ENCODE measurements at places on chromosomes 2 and 18. TPM values are rescaled to one million over a fixed set of nuclear protein-coding genes. Genes with fewer than 3 reads are reported as not detected.

DNA sequence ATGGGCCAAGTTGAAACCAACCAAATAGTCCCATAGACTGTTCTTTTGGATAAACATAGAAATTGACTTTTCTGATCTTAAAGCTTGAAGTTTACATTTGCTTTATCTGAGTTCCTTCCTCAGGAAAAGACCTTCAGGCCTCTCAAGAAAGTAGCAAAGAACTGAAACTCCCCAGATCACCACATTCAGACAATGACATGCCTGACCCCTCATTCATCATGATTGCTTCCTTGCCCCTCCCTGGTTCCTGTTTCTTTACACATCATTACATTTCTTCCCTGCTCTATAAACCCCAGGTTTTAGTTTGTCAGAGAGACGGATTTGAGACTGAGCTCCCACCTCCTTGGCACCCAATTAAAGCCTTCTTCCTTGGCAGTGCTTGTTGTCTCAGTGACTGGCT, 83.6 kb upstream of the ST3GAL5 start:
- DNase-seq, result no peak

DNA sequence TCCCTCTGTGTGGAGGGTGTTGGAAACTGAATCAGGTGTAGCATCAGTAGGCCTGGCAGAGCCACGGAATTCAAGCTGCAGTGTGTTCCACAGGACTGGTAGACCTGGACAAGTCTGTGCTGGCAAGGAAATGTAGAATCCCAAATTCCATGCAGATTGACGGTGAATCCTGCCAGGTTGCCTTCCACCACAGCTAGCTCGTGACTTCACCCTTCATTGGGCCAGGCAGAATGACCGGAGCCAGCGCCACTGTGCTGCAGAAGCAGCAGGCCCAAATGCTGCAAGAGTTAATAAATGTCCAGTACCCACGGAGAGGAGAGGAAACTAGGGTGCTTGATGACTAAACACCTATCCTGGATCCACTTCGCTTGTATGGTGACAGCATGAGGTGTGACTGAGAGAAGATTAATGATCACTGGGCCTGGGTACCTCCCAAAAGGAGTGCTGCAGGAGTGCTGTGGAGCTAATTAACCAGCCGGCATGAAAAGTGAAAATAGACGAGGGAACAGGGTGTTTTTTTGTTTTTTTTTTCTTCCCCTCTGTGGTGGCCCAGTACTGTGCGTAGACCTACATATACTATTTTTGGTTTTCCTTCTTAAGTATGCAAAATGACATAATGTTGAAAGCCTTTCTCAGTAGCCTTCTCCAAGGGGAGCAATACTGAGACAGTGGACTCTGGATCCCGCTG, 122.2 kb downstream of the TANC1 start:
- DNase-seq, result no peak

DNA sequence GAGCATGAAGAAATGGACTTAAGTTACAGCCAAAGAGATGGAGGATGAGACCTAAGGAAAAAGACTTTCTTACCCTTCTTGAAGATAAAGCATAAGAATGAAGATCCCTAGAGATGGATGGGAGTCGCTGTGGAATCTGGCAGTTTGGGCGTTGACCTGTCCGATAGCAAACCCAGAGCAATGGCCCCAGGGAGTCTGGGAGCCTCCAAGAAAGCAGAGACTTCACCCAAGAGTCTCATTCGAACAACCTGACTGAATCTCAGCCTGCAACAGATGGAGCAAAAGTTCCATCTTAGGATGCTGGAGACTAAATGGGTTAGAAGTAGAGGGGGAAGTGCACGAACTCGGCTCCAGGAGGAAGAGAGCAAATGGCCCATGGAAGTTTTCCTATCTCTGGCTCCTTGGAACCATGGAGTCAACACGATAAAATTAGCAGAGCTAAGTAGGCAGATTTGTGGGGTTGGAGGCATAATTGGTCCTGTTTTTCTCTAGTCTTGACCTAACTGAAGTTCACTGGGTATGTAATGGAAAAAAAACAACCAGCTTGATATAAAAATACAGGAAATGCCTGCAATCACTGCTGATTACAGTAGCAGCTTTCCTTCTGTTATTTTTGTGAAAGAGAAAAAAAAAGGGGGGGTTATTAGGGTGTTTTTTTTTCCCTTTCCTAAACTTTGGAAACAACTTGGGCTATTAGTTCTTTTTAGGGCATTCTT, 178.4 kb upstream of the EPAS1 start:
- peak; percentile 75 for DNase-seq

DNA sequence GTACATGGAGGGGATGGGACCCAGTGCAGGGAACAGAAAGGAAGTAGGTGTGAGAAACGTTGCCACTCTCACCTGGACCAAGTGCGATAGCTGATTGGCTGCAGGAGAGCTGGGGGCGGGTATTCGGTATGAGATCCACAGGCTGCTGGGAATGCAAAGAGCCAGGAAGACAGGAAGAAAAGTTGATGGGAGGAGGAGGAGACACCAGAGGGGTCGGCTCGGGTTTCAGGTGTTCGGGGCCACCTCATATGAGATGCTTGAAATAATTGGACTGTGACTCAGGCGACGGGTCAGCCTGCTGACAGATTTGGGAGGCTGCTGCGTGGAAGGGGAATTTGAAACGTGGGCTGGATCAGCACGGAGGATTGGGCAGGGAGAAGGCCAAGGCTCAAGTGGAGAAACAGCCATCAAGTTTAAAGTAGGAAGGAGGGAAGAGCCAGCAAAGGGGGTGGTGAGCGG, 65.1 kb downstream of the MRPS9 start:
- no peak for DNase-seq

DNA sequence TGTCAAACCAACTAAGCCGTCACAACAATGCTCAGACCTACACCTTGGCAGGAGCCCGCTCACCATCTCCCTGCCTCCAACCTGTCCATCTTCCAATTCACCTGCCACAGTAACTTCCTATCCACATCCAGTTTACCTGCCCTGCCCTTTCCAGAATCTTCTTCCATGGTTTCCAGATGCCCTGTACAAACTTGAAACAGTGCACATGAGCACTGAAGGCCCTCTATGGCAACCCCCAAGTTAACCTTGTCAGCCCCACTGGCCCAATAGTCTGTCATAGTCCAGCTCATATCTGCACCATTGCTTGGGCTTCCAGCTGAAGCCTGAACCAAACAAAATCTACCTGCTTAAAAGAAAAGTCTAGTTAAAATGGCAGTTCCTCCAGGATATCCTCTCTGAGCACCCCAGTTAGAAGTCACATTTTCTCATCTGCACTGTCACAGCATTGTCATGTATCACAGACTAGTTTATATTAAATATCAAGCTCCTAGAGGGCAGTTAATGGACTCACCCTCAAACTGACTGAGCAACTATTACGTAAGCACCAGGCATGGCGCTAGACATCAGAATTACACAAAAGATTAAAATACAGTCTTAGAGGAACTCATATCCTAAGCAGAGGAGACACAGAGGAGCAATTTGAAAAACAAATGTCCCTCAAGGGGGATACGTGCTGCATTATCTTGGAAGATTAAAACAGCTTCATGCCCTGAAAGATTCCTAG, 11.6 kb downstream of the NFE2L2 start:
- no peak for DNase-seq

DNA sequence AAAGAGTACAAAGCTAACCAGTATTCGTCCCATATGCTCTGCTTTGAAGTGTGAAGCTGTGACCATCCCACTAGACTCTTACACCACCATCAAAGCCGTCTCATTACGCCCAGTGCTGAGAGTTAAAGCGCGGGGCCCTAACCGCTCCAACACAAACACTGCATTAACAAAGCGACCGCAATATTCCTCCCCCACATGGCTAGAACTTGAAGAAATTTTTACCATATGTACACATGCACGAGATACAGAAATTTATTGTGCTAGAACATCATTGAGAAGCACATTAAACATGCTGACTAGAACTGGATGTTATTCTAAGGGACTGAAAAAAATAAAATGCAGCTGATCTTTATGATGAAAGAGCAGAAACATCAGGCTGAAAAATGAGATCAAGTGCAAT, 20.5 kb downstream of the FTCDNL1 start:
- no peak for DNase-seq

- DNase-seq, result no peak
Observed at GRCh38 chr2:240224676-240225075, 84.2 kb upstream of the OTOS start.

GRCh38 chr2:134232461-134232860, 21.4 kb upstream of the MGAT5 start:
- DNase-seq, result no peak

GRCh38 chr18:36214811-36215210, 27.5 kb downstream of the MOCOS start:
- DNase-seq, result no peak

DNA sequence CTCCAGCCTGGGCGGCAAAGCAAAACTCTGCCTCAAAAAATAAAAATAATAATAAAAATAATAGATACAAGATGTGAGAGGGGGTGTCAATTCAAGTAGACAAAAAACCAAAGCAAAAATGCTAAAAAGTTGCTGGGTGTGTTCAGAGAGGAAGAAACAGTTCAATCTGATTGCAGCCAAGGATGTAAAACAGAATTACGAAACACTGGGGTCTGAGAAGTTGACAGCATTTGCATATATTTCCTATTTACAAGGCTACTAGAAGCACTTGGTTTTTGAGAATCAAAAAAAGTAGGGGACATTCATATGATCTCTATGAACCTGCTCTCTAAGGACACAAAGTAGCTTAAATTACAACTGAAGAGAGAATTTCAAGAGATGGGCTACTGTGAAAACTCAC, 7.6 kb downstream of the TRIP12 start:
- DNase-seq, result no peak

DNA sequence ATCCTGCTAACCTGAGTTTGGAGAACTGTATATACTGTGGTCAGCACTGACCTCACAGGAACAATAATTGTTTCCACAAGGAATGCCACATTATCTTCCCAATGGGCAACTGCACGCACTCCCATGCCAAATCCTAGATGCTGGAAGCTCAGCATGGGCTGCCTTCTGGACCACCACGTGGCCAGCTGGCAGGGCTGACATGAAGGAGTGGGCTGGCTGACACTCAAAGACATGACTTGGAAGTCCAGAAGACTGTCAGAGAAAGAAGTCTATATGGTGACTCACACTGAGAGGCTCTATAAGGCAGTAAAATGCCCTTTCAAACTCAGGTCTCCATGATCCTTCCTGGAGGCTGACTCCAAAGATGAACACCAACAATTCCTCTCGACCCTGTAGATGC, 98.4 kb upstream of the RNF152 start:
- no peak for DNase-seq

- DNase-seq, result no peak
Observed at GRCh38 chr2:54092940-54093339, 22.5 kb upstream of the ACYP2 start.

DNA sequence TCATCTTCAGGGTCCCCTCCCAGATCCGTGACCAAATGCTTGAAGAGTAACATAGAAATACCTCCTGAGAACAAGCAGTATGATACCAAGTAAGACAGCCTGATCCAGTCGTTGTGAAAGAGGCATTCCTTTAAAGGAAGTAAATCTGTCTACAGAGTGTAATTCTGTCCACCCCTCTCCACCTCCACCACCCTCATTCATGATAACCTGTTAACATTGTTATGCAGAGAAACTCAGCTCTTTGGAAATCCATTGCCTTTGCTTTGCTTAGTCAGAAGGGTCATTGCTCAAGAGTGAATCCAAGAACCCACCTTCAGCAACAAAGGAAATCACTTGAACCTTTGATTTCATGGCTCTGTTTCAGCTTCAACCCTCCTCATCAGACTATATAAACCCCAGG, 155.6 kb downstream of the CYP26B1 start:
- DNase-seq, result no peak

DNA sequence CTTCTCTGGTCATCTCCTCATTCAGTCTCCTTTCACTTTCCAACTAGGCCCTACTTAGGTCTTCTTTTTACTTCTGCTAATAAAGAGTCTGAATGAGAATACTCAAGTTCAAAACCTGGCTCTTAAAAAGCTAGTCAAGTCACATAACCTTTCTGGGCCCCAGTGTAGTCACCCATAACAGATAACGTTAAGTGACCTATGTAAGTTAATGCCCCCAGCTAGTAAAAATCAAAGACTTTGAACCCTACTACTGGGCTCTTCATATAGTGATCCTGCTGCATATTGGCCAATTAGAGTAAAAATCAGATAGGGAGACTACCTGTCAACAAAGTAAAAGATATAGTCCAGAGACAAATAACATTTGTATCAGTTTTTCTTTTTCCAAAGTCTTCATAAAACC, 17.7 kb downstream of the ARL5A start:
- no peak for DNase-seq

DNA sequence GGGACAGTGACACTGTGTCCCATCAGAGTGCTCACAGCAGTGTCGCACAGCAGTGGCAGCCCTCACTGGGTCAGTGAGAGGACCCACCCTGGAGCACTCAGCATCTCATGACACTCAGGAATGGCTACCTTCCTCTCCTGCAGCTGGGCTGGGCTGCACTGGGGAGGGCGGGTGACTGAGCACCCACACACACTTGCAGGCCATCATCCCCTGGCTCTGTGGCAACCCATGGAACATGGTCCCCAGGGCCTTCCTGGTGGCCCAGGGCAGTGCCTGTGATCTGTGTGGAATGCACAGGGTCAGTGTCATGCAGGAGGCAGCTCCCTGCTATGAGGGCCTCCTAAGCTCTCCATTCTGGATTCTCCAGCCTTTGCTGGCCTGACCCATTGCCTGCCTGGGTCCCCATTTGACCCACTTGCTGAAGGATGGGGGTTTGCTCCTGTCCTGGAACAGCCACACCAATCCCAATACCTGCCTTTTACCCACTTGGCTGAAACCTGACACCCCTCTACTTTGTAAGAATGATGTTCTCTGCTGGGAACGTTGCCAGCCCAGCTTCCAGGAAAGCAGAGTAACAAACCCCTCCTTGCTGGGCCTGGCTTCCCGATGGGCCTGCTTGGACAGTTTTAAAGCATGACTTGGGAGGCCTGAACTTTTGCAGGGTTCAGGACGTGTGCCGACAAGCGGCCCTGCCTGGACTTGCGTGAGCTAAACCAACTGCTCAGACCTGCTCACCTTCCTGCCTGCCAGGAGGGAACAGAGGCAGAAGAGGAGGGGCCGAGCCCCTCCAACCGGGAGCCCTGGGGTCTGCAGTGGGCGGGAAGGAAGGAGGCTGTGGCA, 13.7 kb downstream of the HS6ST1 start:
- DNase-seq, result no peak

GRCh38 chr2:163205589-163206254, 367.2 kb upstream of the KCNH7 start:
- DNase-seq, result no peak

DNA sequence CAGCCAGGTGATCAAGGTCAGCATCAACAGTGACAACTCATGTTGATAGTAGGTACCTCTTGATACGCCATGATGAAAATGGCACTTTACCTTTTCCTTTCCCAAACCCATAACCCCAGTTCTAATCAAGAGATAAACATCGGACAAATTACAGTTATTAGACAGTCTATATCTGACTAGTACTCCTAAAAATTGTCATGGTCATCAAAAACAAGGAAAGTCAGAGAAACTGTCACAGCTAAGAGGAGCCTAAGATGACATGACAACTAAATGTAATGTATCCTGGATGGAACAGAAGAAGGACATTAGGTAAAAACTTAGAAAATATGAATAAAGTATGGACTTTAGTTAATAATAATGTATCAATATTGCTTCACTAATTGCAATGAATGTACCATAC, 97.1 kb upstream of the DNMT3A start:
- DNase-seq, result no peak

RAB6C gene
- not detected for total RNA-seq

WNT10A gene
- total RNA-seq, result not detected

DYNAP gene
- not detected for total RNA-seq

SMAD2 gene
- total RNA-seq, result 109 TPM

C1QL2 gene
- total RNA-seq, result not detected

CTLA4 gene
- not detected for total RNA-seq

SERPINB3 gene
- not detected for total RNA-seq

MOCOS gene
- 1.3 TPM for total RNA-seq

C2orf78 gene
- total RNA-seq, result not detected

BOLL gene
- not detected for total RNA-seq

ZSWIM2 gene
- not detected for total RNA-seq

CPS1 gene
- 18.0 TPM for total RNA-seq

RFTN2 gene
- total RNA-seq, result 6.5 TPM
